RPMI7951 (cell line): ENCODE measurements at places on chromosomes 3 and 15. TPM values are rescaled to one million over a fixed set of nuclear protein-coding genes. Genes with fewer than 3 reads are reported as not detected.

CP gene
- total RNA-seq: 0.39 TPM in 1 of 2 replicates, not detected in the other

GRCh38 chr3:46130631-46131310 is 77.3 kb downstream of the CCR1 start:
- no peak for DNase-seq

- DNase-seq: no peak
Measured at GRCh38 chr15:61762676-61763075, 297.6 kb downstream of the VPS13C start.

DNA sequence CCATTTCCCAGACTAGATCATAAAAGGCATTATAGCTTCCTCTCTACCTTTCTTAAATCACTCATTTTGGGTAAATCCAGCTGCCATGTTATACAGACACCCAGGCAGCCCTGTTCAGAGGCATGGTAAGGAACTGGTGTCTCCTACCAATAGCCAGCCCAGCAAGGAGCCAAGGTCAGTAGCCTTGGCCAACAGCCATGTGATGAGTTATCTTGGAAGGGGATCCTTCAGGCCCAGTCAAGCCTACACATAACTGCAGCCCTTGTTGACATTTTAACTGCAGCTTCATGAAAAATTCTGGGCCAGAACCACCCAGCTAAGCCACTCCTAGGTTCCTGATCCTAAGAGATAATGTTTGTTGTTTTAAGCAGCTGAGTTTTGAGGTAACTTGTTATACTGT is 29.0 kb upstream of the ZMAT3 start:
- peak; percentile 79 for DNase-seq

DNA sequence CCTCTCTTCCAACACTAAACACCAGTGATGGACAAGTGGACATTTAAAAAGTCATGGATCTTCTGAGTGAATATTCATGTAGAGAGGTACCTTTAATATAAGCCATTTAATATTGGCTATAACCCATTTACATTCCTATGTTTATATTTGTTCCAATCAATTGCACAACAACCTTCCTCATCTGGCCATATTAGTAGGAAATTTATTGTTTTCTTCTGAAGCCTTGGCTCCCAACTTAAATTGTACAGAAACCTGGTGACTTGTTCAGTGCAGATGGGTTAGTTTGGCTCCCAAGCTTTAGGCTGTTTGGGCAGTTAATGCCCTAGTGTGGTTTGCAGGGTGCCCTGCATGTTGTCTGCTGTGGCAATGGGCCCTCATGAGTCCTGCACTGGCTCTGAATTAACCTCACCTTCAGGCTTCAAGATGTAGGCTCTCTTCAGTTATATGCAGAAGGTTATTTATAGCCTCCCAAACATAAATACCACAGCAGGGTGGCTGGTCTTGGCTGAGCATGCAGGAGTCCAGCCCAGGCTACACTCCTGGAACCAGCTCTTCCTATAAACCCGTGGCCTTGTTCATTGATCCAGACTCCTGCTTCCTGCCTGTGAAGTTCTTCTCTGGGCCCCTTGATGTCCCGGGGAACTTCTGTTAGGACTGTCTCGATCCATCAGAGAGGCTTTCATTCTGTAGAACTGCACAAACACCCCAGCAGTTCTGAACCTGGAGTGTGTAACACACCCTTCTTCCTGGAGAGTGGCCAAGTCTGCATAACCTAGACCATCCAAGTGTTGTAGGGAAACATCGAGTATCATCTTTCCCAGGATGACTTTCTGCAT is 57.0 kb downstream of the DUT start:
- DNase-seq: peak; percentile 31

GOLGA8S gene
- total RNA-seq: 0.48 and 0.78 TPM in 2 replicates

DNA sequence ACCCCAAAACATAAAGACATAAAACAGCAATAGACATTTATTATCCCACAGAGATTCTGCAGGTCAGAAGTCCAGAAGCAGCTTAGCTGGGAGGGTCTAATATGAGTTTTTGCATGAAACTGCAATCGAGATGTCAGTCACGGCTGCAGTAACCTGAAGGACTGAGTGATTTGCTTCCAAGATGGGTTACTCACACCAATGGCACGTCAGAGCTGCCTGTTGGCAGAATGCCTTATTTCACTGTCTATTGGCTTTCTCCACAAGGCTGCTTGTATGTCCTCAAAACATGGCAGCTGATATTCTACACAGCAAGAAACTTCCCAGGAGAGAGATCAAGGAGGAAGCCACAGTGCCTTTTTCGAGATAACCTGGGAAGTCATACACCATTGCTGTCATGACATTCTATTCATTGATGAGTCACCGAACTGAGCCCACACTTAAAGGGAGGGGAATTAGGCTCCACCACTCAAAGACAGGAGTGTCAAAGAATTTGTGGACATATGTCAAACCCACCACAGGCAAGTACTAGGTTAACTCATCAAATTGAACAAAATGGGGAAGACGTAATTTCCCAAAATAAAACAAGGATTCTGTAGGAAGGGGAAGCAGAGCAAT is 122.2 kb downstream of the SYNPR start:
- DNase-seq: peak; percentile 77

POPDC2 gene
- total RNA-seq: not detected in 2 replicates

DNA sequence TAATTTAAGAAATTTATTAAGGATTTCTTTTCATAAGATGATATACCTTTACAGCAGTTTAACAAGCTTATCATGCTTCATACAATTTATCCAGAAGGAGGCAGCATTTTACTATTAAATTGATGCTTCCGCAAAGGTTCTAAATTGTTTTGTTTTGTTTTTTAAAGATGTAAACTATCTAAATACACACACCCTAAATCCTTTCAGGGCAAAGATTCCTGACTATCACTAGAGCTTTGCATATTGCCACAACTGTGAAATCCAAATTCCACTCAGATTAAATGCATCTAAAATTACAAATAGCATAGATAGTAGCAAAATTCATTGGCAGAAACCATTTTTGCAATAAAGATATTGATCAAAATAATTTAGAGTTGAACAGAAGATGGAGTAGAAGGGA is 44.5 kb upstream of the CCNL1 start:
- DNase-seq: peak; percentile 40

LYZL4 gene
- 1.5 and 1.6 TPM in 2 replicates for total RNA-seq

DNA sequence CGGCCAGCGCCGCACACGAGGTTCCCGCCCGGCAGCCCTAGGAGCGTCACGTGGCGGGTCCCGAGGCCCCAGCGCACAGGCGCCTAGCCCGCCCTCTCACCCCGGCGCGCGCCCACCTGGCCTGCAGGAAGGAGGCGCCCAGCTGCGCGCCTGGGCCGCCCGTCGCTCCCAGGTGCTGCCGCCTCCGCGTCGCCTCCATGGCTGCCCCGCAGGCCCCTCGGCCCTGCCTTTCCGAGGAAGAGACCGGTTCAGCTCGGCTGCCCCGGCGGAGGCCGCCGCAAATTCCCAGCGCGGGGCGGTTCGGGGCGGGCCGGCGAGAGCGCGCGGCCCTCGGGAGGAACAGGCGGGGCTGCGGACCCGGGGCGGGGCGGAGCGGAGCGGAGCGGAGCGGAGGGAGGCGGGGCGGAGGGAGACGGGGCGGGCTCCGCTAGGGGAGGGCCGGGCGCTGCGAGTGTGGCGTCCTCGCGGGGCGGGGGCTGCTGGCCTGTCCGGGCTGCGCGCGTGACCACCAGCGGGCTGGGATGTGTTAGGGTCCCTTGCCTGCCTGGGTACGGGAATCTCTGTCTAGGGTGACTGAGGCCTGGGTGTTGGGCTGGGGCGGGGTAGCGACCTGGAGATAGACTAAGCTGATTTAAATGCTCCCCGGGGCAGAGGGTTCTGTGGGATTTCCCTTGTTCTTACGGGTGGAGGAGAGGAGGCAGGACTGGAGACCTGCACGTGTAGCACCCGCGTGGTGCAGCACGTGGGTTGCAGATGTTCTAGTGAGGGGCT is at the start of gene CLN6:
TSS of gene CLN6 (minus strand) at position 343 of the 771 bp plus-strand sequence. CDS start at position 199, 144 bp downstream.
- DNase-seq: peak; percentile 82

GRCh38 chr15:95604634-95605036 is 725.9 kb upstream of the NR2F2 start:
- peak; percentile 62 for DNase-seq

DNA sequence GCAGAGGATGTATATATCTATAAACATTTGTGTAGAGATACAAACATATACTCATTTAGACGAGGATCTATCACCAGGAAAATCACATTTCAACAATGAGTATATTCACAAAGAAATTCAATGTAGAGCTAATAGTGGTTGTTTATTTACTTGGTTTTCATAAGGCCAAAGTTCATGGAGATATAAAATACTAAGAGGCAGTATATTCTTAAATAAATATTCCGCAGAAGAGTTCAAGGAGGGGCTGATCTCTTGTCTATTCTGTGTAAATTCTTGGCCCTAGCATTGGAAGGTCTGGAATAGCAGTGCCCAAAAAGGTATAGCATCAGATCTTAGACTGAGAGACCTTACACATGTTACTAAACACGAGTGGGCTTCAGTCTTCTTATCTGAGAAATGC is 122.1 kb downstream of the EDEM1 start:
- no peak for DNase-seq

- no peak for DNase-seq
Measured at GRCh38 chr3:30654269-30654668, 47.9 kb downstream of the TGFBR2 start.

DNA sequence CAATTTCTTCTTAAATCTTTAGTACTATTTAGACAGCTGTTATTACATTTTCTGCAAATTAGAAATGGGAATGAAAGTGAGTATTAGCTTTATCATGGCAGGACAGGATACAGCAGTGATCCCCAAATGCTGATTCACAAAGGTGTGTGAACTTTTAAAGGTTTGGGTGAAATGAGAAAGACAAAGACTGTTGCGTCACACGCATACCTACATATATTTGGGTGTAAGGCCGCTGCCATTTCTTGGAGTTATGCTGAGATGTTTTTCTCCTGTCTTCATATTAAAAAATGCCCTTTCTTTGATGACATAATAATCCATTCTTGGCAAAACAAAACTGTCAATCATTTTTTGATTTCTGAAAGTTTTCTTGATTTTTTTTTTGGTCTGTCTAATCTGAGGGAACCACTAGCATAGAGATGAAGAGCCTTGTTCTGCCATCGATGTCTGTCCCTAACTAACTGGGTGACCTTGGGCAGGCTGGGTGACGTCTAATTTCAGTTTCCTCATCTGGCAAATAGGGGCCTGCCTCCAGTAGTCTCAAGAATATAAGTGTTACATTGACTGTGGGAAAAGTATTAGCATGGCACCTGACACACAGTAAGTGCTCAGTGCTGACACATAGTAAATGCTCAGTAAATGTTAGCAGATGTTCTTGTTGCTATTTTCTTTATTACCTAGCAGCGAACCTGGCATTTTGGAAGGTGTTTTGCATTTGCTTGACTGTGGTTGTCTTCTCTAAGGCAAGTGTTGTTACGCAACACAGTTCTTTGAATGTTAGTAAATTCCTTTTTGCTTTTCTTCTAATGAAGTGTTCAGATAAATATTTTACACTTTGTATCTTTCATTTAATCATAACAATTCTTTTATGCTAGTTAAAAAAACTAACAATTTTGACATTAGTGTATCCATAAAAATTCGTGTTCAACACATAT is 5.0 kb downstream of the MITF start:
- no peak for DNase-seq

- DNase-seq: no peak
Measured at GRCh38 chr3:197209366-197210260, 88.8 kb downstream of the DLG1 start.

GRCh38 chr15:100703671-100704070 is 101.3 kb downstream of the ASB7 start:
- no peak for DNase-seq

GRCh38 chr15:86089422-86089821 is 9.8 kb downstream of the AGBL1 start:
- DNase-seq: no peak

- DNase-seq: peak; percentile 33
Measured at GRCh38 chr3:194395778-194396538, 3.1 kb downstream of the GP5 start.

DNA sequence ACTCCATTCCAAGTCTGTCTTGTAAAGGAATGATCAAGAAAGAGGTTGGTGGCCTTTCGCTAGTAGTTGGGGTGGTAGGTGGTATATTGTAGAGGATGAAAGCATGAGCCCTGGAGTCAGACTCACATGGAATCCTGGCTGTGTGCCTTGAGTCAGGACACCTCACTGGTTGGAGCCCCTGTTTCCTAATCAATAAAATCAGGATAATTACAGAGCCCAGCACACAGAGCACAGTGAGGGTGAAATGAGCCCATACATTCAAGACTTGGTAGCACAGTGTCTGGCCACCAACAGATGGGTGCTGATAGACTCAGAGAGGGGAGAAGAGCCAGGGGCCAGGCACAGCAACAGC is 95.1 kb upstream of the MYZAP start:
- DNase-seq: no peak

CAPN3 gene
- total RNA-seq: not detected in 2 replicates

DNA sequence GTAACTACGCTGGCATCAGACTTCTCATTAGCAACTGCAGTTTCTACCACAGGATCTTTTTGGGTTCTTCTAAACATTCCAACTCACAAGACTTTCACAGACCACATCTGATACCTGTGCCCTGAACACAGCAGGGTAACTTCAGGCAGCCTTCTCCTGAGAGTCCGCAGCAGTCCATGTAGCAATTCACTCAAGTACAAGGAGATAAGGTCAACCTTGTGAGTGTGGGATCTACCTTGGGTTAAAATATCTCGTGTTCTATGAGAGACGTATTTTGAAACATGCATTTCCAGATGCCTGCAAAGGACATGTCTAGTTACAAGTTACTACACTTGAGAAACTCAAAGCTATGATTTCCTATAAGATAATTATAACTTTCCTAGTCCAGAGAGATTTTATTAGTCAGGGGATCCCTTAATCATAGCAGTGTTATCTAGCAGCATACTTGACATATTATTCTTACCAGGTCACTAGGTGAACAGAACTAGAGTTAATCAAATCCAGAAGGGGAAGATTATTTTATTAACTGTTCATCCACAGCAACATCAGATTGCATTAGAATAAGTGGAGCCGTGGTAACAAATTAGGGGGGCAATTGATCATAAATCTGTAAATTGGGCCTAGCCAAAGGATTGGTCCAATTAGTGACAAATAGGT is 66.4 kb downstream of the ASTE1 start:
- no peak for DNase-seq

DNA sequence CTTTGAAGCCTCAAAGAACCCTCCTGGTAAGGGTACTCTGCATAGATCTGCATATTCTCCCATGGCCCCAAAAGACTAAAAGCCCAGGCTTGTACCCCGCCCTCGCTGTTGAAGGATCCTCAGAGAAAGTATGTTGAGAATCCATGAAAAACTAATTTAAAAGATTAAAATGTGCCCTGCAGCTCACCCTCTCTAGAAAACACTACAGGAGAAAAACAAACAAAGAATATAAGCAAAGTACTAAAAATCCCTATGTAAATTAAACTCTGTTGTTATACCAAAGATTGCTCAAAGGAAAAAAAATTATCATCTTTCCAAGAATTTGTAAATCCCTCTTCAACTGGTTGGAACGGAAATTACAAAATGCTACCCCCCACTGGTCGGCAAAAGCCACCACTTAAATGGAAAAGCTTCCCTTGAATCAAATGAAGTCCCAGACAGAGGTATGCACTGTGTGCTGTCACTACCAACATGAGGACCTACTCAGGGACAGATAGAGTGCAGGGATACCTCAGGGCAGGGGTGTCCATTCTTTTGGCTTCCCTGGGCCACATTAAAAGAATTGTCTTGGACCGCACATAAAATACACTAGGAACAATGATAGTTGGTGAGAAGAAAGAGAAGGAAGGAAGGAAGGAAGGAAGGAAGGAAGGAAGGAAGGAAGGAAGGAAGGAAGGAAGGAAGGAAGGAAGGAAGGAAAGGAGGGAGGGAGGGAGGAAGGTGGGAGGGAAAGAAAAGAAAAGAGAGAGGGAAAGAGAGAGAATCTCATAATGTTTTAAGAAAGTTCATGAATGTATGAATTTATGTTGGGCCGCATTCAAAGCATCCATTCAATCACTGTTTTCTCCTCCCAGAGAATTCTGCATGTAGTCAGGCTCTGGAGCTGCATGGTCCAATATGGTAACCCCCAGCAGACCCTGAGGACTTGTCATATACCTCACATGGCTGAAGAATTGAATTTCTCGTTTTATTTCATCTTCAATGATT is 88.1 kb downstream of the MAGI1 start:
- DNase-seq: no peak
